ENCODE measurements at places on chromosomes 12 and 14.

DNA sequence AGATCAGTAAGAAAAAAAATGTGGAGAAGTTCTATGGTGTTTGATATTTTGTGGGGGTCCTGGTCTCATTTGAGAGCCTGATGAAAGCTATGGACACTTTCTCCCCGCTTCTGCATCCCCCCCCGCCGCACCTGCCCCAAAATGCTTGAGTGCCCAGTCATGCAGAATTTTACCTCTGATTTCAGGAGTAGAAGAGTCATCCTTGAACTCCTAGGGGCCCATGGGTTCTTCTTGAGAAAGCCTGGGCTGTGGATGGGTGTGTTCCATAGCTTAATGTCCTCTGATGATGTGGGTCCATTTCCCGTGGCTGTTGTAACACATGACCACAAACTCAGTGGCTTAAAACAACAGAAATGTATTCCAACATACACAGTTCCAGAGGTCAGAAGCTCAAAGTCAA lies 248.8 kb upstream of the PWP1 start:
- no peak for DNase-seq

DNA sequence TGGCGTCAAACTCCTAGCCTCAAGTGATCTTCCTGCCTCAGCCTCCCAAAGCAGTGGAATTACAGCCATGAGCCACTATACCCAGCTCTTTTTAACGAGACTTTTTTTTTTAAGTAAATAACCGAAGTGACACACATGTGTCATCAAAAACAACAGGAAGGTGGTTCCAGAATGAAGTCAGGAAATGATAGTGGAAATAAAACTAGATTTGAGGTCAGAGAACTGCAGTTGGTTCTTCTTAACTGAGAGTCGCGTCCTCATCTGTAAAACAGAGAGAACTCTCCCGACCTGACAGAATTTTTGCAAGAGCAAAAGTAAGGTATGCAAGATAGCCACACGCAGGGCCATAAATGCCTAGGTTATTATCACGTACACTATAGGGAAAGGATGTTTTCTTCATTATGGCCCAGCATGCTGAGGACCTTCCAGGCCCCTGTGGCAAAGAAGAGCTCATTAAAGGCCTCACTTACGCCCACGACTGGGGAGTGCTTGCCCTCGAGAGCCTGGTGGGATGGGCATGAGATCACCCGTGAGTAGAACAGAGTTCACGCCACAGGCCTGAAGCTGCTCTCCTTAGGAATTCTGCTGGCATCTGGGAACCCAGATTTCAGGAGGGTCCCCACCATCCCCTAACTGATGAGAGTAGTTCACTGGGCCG lies 67.2 kb downstream of the SCARB1 start:
- DNase-seq, result no peak

DNA sequence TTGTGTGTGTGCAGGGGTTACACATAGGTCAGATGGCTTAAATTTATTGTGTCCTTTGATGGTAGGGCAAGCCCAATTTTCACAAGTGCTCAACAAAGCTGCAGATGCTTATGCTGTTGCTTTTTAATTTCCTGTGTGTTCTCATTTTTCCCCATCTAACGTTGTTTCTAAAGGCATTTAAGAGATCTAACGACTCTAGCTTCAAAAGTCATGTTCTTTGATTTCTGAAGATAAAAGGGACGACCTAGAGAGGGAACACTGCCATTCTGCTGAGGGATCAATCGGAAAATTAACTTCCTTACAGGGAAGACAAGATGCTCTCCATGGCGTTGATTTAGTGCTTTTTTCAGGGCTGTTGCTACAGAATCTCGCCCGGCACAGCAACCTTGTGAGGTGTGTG lies 79.0 kb upstream of the GNG2 start:
- no peak for DNase-seq

DNA sequence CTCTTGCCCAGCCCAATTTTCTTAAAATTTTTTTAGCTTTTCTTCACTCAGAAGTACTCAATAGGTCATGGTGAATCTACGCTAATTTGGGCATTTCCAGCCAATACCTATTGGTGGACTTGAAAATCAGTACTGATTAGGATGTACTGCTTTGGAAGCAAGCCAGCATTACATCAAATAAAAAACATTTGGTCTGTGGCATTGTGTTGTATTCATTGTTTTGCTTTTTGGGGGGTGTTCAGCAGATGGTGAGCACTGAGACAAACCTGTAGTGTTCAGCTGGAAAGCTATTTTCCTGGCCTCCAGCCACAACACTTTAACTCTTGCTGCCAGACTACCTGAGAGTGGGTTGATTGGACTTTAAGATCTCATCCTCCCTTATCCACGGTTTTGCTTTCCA lies 4.0 kb downstream of the MAPKAPK5 start:
- DNase-seq, result no peak

DNA sequence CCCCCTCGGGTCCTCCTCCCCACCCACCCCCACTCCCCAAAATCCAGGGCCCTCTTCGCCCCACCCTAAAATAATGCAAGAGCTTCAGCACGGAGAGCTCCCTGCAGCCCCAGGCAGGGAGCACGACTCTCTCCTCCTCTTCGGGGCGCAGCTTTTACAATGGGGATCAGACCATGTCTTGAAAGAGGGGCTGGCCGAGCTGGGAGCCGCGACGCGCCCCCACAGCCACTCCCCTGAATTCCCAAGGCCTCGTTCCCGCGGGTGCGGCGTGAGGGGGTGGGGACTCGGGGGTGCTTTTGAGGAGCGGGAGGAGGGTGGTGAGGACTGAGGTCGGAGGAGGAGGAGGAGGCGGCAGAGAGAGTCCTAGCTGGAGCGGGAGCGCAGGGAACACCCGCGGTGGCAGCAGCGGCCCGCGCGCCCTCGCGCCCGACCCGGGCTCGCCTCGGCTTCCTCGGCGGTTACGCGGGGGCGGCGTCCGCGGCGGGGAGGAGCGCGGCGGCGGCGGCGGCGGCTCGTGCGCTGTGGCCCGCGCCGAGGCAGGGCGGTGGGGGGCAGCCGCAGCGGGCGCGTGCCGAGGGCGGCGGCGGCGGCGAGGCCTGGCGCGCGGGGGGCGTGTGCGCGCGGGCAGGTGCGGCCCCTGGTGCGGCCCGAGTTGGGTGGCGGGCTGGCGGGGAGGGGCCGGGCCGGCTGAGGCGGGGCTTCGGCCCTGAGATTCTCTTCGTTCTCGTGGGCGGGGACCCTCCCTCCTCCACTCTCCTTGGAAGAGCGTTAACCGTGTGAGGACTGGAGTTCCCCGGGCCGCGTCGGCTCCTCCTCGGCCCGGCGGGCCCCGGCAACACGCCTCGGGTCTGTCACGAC lies at the start of gene ANKS1B:
TSS of gene ANKS1B (minus strand) at position 666 of the 858 bp plus-strand sequence. CDS start 699 bp downstream, outside the sequence.
- DNase-seq, result no peak

DNA sequence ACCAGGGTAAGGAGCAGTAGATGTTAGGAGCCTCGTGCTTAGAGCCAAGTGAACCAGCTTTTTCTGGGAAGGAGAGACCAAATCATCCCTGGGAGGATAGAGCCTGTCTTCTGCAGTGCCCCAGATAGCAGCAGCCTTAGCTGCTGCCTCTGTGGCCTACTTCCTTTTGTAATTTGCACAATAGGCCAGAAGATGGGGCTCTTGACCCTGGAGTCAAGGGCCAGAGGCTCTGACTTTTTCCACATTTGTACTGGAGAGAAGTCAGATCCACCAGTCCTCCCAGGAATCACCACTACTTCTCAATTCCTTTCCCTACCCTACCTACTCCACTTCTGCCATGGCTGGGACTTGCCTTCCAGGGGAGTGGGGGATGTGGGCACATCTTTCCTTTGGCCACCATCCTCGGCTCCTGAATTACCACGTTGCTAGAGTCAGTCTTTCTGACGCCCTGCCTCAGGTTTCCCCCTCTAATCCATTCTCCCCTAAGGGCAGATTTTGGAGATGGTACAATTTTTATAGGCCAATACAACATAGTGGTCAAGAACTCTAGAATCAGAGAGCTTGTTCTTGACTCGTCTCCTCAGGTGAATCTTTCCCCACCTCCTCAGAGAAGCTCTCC lies 3.3 kb upstream of the SLC4A8 start:
- DNase-seq, result peak; percentile 60

DNA sequence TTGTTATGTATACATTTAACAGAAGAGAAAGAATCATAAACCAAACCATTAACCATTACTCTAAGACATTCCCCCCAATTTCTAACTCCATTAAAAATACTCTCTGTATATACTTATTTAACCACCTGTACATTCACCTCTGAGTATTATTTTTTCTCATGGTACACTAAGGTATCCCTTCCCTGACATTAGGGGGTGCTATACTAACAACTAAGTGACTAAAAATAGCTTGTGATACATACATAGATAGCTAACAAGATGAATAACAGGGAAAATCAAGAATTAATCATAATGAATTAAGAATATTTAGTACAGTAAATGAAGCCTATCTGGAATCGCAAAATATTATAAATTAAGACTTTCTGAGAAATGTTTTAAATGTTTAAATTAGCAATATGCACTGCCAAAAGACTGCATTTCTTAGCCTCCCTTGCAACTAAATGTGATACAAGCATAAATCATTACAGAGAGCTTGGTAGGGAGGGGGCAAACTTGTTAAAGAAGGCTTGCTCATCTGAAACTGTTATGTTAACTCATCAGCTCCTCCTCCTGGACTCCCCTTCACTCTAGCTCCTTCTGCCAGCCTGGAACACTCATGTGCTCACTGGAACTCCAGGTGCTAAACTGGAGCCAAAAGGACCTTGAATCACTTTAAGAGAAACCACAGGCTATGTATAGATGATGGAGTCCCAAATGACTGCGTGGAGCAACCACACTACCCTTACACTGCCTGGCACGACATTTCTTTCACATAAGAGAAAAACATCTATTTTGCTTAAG lies 14.9 kb downstream of the C2CD5 start:
- no peak for DNase-seq

DNA sequence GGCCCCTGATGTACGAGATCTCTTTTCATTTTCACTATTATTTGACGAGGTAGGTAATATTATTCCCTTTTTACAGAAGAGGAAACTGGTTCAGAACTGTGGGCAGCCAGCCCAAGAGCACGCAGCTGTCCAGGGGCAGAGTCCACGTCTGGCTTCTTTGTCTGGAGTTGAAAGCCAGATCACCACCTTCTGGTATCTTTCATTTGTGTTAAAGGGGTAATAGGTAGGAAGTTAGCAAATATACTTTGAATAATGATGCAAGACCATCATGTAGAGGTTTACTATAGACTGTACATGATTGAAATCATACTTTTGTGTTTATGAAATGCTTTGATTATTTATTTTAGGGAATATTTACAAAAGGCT lies 144.1 kb upstream of the AMIGO2 start:
- DNase-seq, result no peak

- no peak for DNase-seq
Observed at GRCh38 chr14:100503251-100503650, 84.0 kb downstream of the BEGAIN start.

GRCh38 chr12:131114271-131114670 lies 160.6 kb downstream of the ADGRD1 start:
- DNase-seq, result no peak

DNA sequence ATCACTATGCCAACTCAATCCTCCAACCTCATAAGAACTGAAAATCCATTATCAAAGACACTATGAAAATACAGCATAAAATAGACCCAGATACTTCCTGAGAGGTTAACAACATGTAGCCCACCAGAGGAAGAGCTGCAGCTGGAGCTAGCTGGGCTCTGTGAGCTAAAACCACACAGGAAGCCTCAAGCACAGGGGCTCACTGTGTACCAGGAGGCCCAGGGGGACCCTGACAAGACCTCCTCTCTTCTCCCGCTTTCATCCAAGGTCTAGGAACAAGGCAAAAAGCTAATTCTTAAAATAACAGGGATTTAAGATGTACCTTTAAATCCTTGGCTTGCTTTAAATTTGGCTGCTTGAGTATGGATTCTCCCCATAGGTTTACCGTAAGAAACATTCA lies 53.6 kb downstream of the EIF2S3B start:
- DNase-seq, result peak; percentile 76

GRCh38 chr14:99514552-99515300 lies 33.5 kb downstream of the CCNK start:
- no peak for DNase-seq

GRCh38 chr12:116278279-116278626 lies 760 bp upstream of the MED13L start:
- DNase-seq, result no peak

- DNase-seq, result no peak
Observed at GRCh38 chr12:119842380-119842779, 34.7 kb downstream of the CIT start.
